ENCODE measurements at places on chromosomes 11 and 22.

GRCh38 chr11:91966368-91966767 is 258.2 kb upstream of the FAT3 start:
- DNase-seq: no peak

DNA sequence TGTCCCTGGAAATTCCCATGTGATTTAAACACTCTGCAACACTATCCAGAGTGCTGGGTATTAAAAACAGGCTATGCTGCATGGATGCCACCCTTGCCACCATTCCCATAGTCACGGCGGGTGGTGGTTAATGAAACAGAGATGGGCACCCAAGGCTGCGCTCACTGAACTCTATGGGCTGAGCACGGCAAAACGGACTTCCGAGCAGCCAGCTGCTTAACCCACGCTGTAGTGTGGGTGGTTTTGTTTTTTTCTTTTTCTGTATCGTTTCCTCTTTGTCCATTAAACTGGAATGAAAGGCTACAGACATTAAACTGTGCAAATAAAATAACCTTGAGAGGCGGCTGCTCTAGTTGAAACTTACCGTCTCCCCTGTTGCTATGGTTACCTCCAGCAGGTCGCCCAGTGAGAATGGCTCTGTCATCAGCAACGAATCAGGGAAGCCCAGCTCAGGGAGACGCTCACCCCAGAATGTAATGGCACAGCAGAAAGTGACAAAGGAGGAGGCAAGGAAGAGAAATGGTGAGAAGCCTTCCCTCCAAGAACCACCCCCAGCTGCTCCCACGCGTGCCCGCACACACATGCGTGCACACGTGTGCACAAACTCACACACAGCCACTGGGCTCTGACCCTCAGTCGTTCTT is 102.1 kb downstream of the C11orf91 start:
- no peak for DNase-seq

DNA sequence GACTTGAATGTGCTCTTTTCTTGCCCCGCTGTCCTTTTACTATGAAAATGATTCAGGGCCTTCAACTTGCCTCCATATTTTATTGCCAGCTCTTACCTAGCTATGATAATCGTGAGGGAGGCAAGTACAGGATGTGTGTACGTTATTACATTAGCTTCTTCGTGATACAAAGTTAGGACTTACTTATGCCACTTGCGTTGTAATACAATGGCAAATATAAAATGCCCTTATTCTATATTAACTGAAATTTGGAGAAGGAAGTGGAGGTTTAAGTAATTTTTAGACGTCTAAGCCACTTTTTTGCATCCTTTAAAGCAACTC is 10.8 kb upstream of the CCT8L2 start:
- no peak for DNase-seq

- no peak for DNase-seq
Observed at GRCh38 chr22:30214703-30215407, 31.7 kb downstream of the LIF start.
